Left colon (tissue), 2 donors: ENCODE measurements at places on chromosomes 4 and X. TPM values are rescaled to one million over a fixed set of nuclear protein-coding genes. Genes with fewer than 3 reads are reported as not detected.

DNA sequence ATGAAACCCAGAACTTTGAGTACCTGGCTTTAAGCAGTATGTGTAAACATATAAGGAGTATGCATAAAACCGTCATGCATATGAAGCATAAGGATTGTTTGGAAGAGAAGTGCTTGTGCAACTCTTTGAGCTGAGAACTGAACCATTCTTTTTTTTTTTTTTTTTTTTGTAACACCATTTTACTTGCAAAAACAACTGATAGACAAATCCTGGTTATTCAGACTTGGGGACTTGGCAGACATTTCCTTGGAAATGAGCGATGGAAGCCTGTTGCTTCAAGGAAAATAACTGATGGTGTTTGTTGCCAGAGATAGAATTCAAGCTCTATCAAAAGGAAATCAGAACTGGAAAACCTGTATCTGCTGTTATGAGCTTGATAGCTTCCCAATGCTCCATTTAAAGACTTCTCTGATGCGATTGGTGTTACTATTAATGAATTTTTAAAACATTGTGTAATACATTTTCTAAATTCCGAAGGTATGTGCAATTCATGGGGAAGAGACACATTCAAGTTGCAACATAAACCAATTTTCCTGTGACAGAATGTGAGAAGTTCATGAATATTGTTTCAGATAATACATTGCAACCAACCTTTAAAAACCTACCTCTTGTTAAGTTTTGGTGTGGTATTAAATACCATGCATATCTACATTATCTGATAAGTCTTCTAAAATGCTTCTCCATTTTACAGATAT, 47.0 kb upstream of the FAT1 start:
- DNase-seq, result no peak

DNA sequence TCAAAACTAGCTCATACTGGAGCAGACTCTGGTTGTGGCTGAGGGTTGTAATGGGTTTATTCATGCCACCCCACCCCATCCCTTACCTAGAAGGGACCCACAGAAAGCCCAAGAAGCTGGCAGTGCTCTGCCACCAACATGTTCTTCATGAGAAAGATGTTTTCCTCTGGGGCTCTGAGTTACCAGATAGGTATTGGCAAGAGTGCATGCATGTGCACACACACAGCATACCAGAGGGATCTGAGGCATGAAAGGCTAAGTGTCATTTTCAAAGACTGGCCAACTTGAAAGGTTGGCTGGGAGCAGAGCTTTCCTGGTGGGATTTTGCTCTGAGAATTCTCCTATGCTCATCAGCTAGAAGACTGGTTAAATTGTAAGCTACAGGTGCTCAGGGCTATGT, 65.2 kb downstream of the PHOX2B start:
- DNase-seq, result no peak

DNA sequence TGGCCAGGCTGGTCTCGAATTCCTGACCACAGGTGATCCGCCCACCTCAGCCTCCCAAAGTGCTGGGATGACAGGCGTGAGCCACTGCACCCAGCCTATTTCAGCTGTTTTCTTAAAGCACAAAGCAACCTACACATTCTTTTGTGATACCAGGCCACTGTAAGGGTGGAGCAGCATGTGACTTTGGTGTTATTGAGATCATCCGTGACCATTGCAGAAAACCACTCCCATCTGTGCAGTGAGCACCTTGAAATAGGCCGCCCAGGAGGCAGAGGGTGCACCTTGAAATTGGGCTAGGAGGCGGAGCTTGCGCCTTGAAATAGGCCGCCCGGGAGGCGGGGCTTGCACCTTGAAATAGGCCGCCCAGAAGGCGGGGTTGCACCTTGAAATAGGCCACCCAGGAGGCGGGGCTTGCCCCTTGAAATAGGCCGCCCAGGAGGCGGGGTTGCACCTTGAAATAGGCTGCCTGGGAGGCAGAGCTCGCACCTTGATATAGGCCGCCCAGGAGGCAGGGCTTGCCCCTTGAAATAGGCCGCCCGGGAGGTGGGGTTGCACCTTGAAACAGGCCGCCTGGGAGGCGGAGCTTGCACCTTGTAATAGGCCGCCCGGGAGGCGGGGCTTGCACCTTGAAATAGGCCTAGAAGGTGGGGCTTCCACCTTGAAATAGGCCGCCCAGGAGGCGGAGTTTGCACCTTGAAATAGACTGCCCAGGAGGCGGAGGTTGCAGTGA, 9.0 kb upstream of the SLC25A6 start:
- no peak for DNase-seq

DNA sequence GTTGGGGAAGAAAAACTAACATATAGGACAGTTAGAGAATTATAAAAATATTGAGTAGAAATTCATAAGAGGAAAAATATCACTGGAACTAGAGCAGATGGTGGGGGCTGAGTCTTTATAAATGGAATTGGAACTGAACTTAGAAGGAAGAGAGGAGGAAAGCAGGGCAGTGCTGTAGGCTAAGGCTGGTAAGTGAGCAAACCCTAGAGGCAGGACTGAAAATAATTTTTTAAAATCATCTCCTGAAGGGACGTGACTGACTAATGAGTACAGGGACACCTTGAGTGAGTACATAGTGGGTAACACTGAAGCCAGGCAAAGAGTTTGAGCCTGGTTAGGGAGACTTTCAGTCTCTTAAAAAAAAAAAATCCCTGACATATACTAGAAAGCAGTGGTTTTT, 63.3 kb downstream of the GALNT7 start:
- no peak for DNase-seq

DNA sequence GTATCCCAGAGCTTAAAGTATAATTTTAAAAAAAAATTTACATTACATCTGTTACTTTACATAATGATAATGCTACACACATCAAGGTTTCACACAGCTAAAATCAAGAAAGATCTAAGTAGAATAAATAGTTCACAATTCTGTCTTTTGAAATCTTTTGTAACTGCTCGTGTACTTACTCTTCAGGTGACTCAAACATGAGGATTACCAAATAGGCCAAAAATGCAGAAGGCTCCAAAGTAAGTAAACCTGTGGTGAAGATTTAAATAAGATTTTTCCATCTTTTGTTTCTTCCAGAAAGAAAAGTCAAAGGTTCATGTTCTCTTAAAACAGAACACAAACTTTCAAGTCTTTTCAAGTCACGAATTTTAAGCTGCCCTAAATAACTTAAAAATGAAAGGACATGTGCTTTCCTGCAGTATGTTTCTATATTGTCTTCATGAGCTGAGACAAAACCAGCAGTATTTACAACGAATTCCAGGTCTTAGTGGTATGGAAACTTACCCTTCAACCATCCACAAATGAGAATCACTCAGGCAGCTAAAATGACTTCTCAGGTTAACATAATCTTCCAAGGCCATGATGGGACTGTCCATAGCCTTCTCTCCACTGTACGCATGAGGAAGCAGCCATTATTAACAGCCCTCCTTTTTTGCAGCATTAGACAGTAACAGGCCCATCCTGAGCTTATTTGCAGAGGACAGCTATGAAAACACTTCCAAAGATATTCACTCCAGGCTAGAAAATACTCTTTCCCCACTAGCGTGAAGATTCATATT, 172.8 kb upstream of the EDNRA start:
- no peak for DNase-seq

Gene GLRB
- 0.75 TPM for total RNA-seq

DNA sequence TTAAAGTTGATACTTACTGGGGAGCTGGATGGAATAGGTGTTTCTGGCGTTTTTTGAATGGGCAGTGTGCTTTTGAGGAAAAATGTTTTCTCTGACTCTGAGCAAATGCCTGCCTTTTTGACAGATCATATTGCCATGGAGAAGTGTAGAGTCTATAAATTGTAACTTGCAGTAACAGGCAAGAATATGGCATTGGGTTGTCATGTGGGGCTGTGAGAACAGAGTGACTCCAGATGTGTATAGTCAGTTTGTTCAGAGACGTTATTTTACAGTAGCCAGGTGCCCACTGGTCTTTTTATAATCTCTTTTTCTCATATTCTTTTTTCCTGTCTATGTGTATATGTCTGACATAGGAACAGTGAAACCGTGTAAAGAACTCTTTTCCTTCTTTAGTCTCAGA, 40.8 kb downstream of the RAPGEF2 start:
- DNase-seq, result no peak

Gene PAGE5
- not detected for total RNA-seq

DNA sequence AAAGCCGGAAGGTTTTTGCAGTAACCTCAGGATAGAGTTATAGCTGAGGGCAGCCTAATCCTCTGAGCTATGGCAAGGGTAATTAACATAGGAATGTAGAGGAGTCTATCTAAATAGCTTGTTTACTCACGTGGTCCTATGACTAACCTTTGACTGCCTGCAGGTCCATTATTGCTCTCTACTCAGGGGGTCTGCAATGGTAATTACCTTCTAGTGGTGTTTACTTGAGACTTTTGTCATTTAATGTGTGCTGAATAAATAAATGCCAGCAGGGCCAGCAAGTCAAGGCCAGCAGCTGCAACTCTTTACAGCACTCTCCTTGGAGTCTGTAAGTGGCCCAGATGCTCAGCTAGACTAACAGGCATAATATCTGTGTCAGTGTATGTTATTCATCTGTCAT, 212.7 kb upstream of the FMR1 start:
- DNase-seq, result no peak

- no peak for DNase-seq
These were observed 34.7 kb downstream of the SORCS2 start for GRCh38 chr4:7227008-7227407.

- no peak for DNase-seq
These were observed 182.7 kb downstream of the ANK2 start for GRCh38 chr4:113232194-113232593.

Gene SLC9B1
- total RNA-seq, result 0.46 TPM

GRCh38 chr4:24472161-24472510, 112.2 kb downstream of the DHX15 start:
- DNase-seq, result no peak

GRCh38 chrX:123167621-123168020, 16.5 kb upstream of the GRIA3 start:
- no peak for DNase-seq

Gene CT83
- not detected for total RNA-seq

DNA sequence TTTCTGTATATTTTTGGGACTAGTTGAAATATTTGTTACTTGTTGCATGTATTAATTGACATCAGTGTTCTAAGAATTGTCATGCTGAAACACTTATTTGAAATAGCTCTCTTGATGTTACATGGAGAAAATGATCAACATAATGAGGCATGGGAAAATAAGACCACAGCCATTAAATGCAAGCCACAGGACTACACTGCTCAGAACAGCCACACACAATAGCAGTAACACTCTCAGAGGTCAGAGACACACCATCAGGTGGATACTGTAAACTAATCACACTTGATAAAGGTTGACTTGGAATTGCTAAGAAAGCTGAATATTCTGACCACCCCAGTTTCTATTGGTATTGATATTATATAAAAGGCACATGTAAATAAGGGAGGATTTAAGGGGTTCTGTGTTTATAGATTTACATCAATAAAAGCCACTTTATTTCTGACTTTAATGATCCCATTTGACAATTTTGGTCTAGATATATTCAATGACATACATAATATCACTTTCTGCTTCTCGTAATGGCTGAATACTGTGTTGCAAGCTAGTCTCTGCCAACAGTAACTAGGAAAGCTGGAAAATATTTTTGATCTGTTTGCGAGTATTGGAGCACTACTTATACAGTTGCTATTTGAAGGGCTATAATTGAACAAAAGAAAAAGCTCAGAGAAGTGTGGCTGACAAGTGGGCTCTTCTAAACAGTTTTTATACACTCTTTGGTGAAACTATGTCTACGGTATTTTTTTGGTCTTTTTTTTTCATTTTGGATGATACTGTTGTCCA, 876.5 kb upstream of the INTU start:
- no peak for DNase-seq

Gene SMIM14
- 119 TPM for total RNA-seq

GRCh38 chr4:28093071-28093470, 1232.4 kb downstream of the STIM2 start:
- no peak for DNase-seq

Gene AREG
- total RNA-seq, result 30.0 TPM

Gene CT45A10
- total RNA-seq, result not detected

Gene FDCSP
- total RNA-seq, result not detected

GRCh38 chr4:119517361-119518229, 111.0 kb downstream of the PDE5A start:
- no peak for DNase-seq

DNA sequence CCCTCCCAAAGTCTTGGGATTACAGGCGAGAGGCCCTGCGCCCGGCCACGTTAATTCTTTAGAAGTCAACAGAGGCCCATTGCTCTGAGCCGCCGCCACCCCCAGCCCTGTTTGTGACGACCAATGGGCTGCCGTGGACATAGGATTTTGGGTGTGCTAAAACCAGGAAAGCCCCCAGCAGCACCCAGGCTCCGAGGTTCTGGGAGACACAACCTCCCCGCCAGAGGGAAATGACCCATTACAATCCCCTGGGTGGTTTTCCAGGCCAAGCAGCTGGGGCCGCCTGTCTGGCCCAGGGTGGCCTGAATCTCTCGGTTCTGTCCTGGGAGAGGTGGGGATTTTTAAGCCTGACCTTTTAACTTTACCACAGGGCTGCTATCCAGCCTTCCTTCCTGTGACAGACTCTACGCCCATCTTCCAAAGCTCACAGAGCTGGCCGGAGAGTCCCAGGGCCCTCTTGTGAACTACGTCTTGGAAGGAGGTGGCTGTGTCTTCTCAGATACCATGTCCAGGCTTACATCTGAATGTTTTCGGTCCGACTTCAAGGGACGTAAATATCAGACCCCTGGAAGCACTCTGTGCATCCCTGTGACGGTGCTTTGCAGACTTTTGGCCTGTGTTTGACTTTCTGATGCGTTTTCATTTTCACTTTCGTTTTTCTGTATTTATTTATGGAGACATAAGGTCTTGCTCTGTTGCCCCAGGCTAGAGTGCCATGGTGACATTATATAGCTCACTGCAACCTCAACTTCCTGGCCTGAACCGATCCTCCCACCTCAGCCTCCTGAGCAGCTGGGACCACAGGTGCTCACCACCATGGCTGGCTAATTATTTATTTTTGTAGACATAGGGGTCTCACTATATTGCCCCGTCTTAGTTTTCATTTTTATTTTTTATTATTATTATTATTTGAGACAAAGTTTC, 36.0 kb downstream of the P2RY8 start:
- DNase-seq, result no peak

DNA sequence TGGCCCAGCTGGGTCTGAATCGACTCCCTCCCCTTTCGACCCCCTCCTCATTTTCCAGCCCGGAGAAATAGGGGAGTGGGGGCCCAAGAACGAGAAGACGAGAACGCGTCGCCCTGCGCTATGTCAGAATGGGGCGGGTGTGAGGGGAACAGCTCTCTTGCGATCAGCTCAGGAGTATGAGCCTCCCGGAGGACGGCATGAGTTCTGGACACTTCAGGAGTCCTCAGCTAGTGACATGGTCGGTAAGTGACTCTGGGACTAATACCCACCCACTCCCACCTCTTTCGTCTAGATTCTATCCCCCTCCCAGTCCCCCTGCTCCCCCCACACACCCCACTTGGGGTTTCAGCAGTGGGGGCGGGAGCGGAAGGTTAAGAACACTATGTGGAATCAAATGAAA, 944 bp downstream of the KLF8 start:
- no peak for DNase-seq

Gene C4orf36
- total RNA-seq, result 0.92 TPM

DNA sequence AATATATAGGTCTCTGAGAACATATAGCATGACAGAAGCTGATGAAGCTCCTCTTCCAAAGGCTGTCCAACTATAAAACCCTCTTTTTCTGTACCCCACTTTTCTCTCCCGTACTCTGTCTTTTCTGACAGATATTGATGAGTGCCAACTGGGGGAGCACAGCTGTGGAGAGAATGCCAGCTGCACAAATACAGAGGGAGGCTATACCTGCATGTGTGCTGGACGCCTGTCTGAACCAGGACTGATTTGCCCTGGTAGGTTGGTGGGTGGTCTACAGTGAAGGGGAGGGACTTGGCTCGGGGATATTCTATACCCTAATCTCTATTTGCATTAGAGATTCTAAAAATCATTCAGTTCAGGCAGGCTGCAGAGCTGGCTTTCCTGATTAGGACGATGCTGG, 80.4 kb downstream of the EGF start:
- DNase-seq, result no peak
